ENCODE measurements at places on chromosomes 7 and 10. TPM values are rescaled to one million over a fixed set of nuclear protein-coding genes. Genes with fewer than 3 reads are reported as not detected.

- DNase-seq = peak; percentile 80
Observed at GRCh38 chr10:6195376-6195775, 7.4 kb upstream of the PFKFB3 start.

DNA sequence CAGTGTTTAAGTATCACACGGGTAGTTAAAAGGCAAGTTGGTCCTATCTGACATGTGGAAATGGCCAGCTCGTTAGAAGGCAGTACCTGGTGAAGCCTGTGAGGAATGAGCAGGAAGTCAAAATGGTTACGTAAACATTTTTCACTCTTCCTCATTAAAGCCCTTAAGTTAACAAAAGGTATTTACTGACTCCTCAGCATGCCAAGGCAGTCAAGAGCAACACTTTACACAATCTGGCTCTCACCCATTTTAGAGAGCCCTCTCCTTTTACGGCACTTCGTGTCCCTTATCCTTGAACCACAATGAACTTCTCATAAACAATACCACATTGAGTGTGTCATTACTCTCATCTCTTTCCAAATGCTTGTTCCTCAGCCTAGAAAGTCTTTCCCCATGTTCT is 11.0 kb upstream of the RSBN1L start:
- DNase-seq = peak; percentile 36

GRCh38 chr10:133059093-133059470 is 28.6 kb upstream of the ADGRA1 start:
- DNase-seq = no peak

The GATA3 gene
- total RNA-seq = not detected

GRCh38 chr7:28448708-28449107 is 36.4 kb downstream of the CREB5 start:
- no peak for DNase-seq

DNA sequence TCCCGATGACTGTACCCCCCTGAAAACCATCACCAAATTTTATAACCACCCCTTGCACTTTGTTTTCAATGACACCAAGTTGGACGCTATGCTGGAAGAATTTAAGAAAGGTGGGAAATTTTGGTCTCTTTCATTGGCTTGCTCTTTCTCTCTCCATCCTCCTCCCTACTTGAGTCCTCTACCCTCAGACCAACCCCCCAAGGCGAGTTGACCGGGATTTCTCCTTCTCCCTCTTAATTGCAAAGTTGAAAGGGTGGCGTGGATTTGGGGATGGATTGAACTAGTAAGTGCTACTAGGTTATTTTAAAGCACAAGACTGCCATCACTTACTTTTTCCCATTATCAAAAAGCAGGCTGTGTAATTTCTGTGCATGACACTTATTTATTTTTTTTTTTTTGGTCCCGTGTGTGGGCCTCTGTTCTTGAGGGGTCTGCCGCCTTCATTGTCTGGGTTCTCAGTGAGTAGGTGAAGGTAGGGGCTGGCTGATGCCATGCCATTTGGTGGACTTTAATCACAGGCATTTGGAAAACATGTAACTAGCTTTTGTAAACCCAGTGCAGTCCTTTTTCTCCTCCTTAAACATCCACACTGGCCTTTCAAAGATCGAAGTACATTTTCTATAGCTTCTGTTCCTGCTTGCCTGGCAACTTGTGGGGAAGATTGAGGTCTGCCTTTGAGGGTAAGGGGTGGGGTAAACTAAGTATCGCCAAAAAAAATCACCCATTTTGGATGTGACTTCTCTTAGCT is 2.1 kb downstream of the CNNM2 start:
- DNase-seq = no peak

The HOXA7 gene
- 3.4 TPM for total RNA-seq

DNA sequence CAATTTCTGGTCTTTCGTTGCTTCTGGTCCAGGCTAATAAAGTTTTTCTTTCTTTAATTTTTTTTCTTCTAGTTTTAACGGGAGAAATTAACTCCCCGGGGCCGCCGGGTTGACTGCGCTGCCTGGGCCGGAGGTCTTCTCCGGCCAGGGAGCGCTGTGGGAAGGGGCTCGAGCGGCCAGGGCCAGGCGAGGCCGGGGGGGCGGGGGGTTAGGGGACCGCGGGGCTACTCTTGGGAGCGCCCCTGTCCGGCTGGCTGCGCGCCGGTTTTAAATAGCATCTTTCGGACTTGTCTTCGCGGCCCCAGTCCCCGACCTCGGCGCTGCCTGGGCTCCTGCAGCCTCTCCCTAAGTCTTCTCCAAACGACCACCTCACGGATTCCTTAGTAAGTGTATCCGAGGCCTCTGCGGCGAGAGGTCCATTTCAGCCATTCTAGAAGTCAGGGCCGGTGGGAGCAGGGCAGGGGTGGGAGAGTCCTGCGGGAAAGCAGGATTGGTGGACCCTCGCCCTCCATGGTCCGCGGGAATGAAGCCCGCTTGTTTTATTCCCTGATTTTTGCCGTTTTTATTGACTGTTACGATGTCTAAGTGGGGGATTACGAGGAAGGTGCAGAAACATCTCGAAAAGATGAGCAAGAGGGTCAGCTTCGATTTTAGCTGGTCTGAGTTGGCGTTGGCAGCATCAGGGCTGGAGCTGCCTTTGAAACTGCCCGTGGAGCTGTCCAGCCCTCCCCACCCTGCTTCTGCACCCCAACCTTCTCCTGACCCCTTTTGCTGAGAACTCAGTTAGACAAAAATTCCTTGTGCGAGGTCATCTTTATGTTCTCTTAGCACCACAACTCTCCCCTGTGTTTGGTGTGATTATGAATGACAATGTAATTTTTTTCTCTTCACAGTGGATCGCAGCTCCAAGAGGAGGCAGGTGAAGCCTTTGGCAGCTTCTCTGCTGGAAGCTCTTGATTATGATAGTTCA is 555 bp downstream of the PHF14 start:
- DNase-seq = peak; percentile 74

The DLX6 gene
- not detected for total RNA-seq

DNA sequence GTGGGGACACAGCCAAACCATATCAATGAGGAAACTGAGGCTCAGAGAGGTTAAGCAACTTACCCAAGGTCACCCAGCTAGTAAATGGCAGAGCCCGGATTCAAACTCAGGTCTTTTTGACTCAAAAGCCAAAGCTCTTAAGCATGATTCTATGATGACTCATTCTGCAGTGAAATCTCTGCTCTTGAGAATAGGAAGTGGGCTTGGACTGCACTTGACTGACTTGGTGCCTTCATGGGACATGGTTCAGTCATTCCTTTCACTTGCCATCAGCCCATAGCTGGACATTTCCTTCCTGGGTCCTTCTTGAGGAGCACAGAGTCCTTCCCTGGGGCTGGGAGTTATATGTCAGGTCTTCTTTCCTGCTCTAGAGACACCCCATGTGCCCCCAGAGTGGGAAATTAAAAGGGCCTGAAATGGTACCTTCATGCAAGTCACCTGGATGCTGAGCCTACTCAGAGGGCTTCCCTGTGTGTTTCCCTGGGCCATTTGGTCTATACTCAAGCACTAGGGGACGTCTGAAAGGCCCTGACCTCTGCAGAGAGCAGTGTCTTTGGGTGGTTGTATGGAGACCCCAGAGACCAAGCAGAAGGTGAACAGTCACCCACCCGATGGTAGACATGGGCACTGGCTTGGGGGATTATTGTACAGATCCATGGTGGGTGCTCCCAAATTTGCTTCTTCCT is 62.4 kb upstream of the SDK1 start:
- no peak for DNase-seq

The CYP26C1 gene
- total RNA-seq = not detected

The ELMO1 gene
- not detected for total RNA-seq

The TRIM73 gene
- 0.22 TPM for total RNA-seq

The FZD8 gene
- total RNA-seq = 25.5 TPM

- DNase-seq = peak; percentile 82
Observed at GRCh38 chr7:132430861-132431822, 145.1 kb downstream of the PLXNA4 start.

GRCh38 chr7:1236132-1236661 is 3.5 kb downstream of the UNCX start:
- no peak for DNase-seq

DNA sequence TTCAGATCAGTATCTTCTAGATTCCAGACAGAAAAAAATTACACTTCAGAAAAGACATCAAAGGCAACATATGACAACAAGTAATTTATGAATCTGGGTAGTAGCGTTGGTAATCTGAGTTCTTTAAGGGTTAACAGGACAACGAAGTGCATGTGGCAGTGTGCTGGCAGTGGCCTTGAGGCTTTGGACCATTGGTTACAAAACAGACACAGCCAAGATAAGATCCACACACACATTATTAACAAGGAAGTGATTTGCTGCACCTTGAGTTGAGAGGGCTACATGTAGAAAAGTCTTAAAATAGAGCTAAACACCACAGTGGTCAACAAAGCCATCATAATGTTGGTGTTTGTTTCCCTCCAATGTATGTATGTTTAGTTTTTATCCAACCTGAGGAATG is 40.6 kb downstream of the AKR1D1 start:
- DNase-seq = no peak

DNA sequence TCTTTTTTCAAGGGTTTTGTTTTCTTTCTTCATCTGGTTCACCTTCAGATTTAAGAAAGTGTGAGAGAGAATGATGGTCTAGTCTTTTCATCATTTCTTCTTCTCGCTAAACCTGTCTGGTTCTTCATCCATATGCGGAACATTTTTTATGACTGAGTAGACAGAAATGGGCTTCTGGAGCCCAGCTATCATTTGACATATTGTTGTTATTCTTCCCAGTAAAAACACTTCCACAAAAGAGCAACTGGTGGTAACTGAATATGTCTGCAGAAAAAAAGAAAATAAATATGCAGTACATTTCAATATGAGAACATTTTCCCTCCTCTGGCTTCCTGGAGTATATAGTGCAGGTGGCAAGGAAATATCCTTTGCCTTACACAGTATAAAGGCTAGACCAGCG is 209.5 kb downstream of the JCAD start:
- DNase-seq = no peak

The UNCX gene
- not detected for total RNA-seq

The CLEC2L gene
- total RNA-seq = not detected

The NUP42 gene
- total RNA-seq = 34.2 TPM

GRCh38 chr10:128622706-128623105 is 496.5 kb upstream of the MKI67 start:
- DNase-seq = no peak

DNA sequence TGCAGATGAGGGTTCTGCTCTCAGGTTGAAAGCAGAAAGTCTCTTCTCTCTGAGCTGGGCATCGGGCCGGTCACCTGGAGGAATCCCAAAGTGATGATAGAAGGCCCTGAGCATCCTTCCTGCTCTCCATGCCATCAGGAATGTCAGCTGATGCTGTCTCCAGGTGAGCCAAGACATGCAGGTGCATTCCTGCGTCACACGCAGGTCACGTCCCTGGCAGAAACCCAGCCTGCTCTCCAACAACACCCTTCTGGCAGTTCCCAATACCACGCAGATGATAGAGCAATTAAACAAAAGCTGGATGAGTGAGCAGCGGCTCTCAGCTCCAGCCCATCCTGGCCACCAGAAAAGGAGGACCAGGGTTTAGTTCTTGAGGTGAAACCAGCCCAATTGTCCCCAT is 6.9 kb upstream of the WIPI2 start:
- no peak for DNase-seq

The C7orf33 gene
- not detected for total RNA-seq

DNA sequence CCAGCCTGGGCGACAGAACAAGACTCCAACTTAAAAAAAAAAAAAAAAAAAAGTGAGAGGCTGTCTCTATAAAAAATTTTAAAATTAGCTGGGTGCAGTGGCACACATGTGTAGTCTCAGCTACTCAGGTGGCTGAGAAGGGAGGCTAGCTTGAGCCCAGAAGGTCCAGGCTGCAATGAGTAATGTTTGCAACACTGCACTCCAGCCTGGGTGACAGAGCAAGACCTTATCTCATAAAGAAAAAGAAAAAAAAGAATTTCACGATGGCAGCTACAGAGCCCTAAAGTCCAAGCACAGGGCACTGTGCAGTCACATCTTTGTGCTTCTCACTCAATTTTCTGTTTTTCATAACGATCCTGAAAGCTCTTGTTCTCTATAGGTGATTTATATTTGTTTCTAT is 209.5 kb upstream of the KCTD7 start:
- DNase-seq = peak; percentile 7

- no peak for DNase-seq
Observed at GRCh38 chr10:97297556-97298222, 5.3 kb upstream of the ARHGAP19 start.

DNA sequence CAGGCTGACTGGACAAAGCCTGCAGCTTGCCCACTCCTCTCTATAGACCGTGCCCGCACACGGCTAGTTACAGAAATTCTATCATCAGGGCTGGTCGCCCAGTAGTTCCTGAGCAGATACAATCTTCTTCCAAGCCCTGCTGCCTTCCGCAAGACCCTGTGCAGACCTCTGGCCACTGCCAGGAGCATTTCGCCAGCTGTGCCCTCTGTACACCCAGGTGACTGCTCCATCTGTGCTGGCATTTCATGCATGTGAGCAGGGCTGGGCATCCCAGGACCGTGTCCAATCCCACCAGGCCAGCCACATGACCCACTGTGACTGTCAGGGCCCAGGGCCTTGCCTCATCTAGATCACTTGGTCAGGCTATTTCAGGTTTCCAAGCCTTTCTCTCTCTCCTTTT is 36.9 kb downstream of the HSPA12A start:
- DNase-seq = no peak
